ENCODE measurements at places on chromosomes 12 and 14.

DNA sequence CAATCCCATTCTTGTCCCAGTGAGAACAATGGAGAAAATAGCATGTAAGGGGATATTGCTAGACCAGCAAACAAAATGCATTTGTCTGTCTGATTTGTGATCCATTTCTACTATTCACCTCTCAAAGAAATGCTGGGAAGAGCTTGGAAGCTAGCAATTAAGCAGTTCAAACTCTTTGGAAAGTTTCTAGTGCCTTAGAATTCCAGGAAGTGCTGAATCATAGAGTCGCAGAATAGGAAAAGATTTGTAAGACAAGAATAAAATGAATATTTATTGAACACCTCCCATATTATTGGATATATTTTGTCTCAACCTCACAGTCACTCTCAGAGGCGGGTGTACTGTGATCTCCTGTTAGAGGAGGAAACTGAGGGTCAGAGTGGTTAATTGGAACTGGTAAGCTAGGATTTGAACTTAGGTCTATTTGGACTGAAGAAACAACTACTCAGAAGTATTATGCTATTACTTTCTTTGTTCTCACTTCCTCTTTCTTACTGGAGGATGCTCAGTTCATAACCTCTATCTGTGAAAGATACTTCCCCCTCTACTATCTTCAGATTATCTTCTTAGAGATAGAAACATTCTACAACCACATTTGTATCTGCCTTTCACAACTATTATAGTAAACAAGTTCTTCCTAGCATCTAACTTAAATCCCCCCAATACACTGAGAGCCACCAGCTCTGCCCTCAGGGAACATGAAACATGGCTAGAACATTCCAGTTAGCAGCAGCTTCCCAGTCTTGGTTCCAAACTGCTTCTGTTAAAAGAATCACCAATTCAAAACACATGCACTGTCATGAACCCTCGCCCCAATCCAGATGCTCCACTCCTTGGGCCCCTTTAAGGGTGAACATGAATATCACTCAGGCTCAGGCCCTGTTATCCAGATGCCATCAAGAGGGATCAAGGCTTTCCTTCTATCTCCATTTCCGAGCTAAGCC is 64.2 kb downstream of the DRAM1 start:
- no peak for DNase-seq

- no peak for DNase-seq
Observed at GRCh38 chr12:103620395-103620794, 33.3 kb downstream of the STAB2 start.

DNA sequence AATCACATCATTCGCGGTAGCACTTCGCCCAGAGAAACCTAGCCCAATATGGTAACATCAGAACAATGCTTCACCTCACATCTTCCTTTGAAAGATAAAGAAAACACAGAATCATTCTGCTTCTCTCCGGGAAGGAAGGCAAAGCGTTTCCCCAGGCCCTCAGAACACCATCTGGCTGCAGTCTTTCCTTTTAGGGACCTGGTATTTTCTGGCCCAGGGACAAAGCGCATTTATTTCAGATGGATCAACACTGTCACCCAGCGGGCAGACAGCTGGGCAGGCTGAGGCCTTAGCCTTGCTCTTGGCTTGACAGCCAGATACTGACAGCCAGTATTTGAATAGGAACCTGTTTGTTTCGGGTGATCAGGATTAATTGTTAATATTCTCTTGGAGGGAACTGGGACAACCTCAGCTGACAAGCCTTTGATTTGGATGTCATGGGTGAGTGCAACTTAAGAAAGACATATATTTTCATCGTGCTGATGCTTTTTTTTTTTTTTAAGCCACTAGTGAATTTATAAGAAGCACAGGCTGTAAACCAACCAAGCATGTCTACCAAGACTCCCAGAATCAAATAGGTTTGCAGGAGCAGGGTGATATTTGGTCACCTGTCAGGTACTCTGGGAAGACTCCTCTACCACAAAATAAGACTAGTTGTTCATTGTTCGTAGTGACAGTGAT is 118.9 kb downstream of the VEZT start:
- DNase-seq: no peak

GRCh38 chr12:18861287-18861858 is 123.5 kb downstream of the CAPZA3 start:
- no peak for DNase-seq

GRCh38 chr12:94867066-94867855 is 136.2 kb downstream of the NDUFA12 start:
- DNase-seq: no peak

GRCh38 chr12:80752464-80752863 is 35.8 kb downstream of the MYF5 start:
- DNase-seq: no peak

GRCh38 chr14:97179573-97179972 is 382.4 kb downstream of the VRK1 start:
- DNase-seq: no peak

DNA sequence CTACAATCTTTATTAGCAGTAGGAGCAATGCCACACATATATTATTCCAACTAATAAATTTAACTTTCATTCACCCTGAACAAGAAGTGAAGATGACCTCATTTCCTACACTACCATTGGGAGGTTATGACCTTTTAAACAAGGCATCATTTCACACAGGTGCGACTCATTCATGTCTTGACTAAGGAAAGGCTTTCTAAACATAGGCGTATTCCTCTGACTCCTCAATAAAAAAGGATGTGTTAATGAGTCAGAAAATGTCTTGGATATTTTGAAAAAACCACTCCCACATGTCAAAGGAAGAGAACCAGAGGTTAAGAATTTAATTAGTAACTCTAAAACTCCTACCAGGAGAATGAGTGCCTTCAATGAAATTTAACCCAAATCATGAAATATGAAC is 115.2 kb downstream of the PRICKLE1 start:
- DNase-seq: no peak

GRCh38 chr14:36661506-36662257 is at the start of gene PAX9:
PAX9 (plus strand) TSS chr14:36661860; CDS start chr14:36662090, 230 bp downstream.
- no peak for DNase-seq

DNA sequence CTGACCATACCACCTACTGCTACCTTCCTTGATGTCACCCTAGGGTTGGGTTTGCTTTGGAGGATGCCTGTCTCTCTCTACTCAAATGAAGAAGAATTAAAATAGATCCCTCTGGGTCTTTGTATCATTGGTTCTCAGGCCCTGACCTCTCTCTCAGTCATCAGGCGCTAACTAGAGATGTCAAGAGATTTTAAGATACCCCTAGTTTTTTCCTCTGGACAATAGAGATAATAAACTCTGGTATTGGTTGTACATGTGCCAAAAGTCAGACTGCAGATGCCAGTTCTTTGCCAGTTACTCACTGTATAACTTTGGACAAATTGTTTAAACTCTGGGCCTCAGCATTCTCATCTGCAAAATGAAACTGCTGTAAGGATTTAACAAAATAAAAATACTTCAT is 31.5 kb downstream of the ITPR2 start:
- DNase-seq: no peak

DNA sequence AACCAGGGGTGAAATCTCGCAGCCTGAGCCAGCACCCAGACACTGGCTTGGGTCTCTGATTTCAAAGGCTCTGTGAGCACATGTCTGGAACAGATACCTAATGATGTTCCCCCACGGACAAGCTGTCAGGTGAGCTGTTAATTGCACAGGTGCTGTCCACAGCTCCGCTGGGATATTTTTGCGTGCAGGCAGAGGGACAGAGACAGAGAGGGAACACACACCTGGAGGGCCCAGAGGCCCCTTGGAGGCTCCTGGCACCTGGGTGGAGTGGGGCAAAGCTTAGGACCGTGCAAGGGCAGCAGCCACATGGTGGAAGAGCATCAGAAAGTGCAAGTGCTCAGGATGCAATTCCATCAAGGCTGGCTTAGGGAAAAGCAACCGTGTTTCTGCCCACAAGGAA is 57.3 kb downstream of the ARL6IP4 start:
- DNase-seq: no peak

DNA sequence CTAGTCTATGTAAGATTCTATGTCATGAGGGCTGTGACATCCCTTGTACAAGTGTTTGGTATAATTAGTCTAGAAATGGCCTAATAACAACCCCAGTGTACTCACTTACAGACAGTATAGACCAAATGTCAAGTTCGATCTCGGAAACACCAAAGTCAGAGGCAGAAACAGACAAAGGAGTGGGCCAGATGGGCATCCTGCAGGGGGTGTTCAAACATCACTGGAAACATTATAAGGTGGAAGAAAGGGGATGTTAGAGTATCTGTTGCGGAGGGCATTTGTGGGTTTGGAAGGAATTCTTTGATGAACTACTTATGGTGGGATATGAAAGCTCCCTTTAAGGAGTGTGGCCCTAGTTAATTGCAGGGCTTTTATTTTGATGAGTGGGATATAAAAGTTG is 134.6 kb downstream of the ESR2 start:
- no peak for DNase-seq

GRCh38 chr14:88156127-88156526 is 151.2 kb downstream of the GPR65 start:
- DNase-seq: no peak

DNA sequence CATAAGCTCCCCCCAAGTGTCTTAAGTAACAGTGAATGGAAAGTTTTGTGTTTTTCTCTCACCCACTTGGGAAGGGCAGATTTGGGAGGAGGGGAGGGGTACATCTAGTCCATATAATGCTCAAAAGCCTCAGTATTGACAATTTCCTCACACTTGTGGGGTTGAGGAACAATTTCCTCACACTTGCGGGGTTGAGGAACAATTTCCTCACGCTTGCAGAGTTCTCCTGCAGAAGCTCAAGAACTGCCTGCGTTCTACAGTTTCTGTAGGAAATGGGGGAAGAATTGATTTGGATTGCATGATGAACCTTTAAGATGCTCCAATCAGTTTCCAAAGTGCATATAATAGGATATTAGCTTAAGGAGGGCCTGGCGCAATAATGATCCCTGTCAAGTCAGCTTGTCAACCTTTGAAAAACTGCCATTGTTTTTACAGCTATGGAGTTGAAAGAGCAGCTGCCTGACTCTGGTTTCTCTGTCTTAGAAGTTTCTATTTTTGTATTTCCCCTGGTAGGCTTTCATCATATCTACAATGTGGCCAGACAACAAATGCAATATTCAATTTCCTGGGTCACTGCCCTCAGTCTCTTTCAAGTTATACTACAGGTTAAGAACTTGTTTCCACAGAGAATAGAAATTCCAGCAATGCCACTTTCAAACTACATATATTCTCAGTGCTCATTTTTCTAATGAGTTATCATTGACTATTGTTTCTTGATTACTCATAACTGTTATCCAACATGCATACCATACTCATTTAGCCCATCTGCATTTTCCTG is 66.5 kb downstream of the PLEKHG7 start:
- no peak for DNase-seq

GRCh38 chr12:3003357-3003992 is 44.3 kb downstream of the TEAD4 start:
- DNase-seq: no peak

DNA sequence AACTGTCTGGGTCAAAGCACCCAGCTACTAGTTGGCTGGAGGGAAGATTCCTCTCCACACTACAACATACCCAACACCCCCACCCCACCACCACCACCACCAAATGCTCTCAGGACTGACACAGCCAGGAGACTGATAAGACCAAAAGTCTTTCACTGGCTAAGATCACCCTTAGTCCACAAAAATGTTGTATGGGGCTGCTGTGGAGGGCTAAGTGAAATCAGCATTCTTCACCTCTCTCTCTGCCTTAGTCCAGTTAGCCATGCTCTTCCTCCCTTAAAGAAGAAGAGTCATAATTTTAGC is 106.2 kb downstream of the NUAK1 start:
- DNase-seq: no peak

DNA sequence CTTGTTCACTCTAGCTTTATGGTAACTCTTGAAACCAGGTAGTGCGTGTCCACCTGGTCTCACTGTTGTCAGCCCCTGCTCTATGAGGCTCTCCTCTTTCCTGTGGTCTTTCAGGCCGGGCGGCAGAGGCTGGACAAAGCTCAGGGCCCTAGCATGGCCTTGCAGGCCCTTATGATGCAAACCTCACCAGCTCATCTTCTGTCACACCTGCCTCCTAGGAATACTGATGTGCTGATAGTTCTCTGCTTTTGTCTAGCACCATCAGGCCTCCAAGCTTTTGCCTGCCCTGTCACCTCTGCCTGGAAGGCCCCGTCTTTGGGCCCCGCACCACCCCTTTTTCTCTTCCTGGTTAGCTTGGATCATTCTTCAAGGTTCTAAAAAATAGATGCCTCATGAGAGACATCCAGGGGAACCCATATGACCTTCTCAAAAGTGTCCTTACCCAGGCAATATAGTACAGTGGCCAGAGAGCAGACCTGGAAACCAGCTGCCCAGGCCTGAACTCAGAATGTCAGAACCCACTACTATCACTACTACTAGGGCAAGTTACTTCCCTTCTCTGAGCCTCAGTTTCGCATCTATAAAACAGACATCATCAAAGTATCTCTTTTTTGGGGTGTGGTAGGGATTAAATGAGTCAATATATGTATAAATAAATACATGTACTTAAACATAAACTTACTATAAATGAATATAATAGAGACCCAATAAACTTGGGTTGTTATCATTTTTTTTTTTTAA is 91.7 kb downstream of the ZFP36L1 start:
- DNase-seq: no peak

GRCh38 chr14:51216602-51217001 is 23.4 kb upstream of the TMX1 start:
- DNase-seq: no peak

DNA sequence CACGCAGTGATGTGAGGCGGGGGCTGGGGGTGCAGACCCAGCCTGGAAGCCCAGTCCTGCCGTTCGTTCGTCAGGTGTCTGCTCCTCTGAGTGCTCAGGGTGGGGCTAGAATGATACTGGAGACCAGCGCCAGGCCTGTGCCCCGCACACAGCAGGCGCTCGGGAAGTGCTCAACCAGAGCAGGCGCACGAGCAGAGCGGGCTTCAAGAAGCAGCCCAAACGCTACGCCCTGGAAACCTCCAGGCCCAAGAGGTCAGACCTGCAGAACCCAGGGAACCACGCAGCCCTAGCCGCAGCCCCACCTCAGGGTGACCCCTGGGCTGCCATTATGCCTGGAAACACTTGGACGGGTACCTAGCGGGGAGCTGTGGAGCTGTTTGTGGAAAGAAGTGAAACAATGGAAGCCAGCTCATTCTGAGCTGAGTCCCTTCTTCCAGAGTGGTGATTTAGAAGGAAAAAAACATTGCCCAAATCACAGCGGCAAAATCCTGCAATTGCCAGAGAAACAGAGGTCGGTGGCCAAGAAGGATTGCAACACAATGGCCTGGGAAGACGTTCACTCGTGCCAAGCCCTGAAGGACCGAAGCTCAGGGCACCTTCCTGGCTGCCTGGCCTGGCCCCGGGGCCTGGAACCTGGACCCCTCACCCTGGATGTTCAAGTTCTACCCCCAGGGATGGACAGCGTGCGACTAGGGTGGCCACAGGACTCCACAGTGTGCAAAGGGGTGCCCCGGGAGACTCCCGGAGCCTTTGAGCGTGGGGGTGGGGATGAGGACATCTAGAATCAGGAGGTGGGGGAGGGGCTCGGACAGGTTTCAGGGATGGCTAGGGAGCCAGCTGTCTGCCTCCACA is 40.4 kb upstream of the DIO3 start:
- no peak for DNase-seq

- DNase-seq: no peak
Observed at GRCh38 chr12:27095346-27095745, 13.0 kb upstream of the C12orf71 start.
